Right renal pelvis (tissue), 4 donors: ENCODE measurements at places on chromosomes 3 and 15.

- no peak for DNase-seq
Observed at GRCh38 chr3:100496711-100497261, 4.4 kb downstream of the TMEM45A start.

- DNase-seq = peak; percentile 87
Observed at GRCh38 chr3:119702530-119703527, at the start of gene CFAP91. Gene CFAP91 (plus strand): TSS chr3:119703022. CDS start chr3:119703099, 77 bp downstream.

DNA sequence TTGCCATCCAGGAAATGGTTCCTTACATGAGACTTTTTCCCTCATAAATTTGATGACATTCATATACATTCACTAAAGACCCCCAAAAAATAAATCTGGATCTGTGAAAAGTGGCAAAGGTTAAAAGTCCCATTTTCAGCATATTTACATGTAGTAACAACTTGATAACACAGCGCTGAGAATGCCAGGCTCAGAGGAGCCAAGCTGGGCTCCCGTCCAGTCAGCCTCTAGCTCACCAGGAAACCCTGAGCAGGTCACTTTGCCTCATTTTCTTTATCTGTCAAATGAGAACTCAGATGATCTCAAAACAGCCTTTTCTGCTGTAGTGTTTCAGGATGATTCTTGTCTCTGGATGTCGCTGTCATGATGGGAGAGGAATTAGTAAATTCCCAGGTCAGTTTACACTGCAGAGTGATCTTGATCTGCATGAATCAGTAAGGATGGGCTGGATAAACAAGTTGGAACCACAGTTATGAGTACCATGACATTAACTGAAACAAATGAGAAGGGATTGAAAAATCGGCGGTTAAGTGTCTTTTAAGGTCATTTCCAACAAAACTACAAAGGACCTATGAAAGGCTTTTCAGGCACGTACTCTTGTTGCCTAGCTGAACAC lies 82.8 kb downstream of the PPARG start:
- DNase-seq = no peak

GRCh38 chr3:61157414-61157813 lies 93.8 kb downstream of the FHIT start:
- DNase-seq = no peak

- DNase-seq = no peak
Observed at GRCh38 chr3:156702367-156702766, 28.0 kb downstream of the TIPARP start.

DNA sequence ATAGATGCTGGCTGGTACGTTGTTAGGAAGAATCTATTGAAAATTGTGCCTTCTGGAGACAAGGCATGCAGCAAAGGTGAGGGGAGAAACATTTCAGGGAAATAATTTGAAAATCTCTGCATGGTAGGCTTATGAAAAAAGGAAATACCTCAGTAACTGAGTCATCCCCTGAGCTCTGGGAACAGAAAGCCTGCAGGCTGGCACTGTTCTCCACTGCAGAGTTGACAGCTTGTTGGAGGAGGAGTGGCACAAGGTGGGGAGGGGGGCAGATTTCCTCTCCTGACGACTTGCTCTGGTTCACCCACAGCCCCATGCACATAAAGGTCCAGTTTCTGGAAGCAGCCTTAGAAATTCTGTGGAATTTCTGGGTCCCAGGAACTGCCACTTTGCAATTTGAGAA lies 179.4 kb downstream of the ABHD5 start:
- no peak for DNase-seq

- no peak for DNase-seq
Observed at GRCh38 chr3:78822726-78823125, 945.1 kb downstream of the ROBO1 start.

- no peak for DNase-seq
Observed at GRCh38 chr15:66866656-66867055, 164.6 kb downstream of the SMAD6 start.

DNA sequence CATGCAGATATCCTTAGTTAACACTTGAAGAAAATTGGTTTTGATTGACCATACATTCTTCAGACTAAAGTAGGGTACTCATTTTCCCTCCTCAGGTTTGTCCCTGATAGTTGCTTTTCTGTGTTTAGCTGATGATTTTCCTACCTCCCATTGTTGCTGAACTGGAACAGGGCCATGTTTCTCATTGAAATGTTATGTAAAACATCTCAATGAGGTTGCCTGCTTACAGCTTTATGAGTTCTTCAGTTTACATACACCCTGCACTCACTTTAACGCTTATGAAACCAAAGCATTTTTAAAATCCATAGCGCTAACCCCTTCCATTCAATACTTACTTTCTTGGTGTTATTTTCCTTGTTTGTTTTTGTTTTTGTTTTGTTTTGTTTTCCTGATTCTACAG lies 61.9 kb downstream of the HMG20A start:
- DNase-seq = no peak

- DNase-seq = no peak
Observed at GRCh38 chr3:120160050-120160449, 65.8 kb upstream of the GSK3B start.

DNA sequence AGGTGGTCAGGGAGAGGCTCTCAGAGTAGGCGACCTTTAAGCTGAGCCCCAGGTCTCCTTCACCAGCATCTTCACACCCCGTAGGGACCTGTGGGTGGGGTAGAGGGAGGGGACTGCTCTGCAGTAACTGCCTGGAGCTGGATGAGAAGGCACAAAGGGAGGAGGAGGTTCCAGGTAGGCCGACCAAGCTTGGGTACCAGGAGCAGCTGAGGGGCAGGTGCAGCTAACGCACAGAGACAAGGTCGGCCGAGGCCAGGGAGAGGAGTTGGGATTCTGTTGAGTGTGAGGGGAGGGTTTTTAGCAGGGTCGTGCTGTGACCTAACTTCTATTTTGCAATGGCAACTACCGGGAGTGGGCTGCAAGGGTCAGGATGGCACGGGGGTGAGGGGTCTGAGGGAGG lies 5.9 kb upstream of the GRIP2 start:
- DNase-seq = no peak

DNA sequence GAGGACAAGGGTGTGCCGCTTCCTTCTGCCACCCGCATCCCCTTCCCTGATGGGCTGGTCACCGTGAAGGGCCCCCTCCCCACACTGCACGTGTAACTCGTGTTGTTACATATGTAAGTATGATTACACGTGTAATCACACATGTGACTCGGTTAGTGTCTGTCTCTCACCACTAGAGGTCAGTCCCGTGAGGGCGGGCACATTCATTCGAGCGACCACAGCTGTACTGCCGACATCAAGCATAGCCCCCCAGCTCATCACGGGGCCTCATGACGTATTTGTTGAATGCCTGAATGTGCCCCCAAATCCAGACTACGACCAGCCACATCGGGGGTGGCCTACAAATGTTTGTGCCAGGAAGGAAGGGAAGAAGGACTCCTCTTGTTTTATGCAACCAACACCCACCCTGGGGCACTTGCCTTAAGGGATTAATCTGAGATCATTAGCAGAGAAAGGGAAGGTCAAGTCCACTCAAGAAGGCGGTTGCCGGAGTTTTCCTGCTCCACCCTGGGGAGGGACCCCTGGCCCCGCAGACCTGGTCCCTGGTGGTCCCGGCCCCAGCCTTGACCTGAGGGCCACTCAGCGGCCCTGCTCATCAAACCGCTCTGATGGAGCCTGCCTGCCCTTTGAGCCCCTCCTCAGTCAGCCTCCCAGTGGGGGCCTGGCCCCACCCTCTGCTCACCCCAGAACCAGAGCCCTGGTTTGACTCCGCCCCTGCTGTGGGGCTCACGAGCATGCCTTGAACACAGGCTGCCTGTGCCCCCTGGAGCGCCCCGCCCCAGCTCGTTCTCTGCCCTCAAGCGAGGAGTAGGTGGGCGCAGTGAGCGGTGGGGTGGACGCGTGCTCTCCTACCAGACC lies 52.8 kb downstream of the RGMA start:
- DNase-seq = peak; percentile 30

DNA sequence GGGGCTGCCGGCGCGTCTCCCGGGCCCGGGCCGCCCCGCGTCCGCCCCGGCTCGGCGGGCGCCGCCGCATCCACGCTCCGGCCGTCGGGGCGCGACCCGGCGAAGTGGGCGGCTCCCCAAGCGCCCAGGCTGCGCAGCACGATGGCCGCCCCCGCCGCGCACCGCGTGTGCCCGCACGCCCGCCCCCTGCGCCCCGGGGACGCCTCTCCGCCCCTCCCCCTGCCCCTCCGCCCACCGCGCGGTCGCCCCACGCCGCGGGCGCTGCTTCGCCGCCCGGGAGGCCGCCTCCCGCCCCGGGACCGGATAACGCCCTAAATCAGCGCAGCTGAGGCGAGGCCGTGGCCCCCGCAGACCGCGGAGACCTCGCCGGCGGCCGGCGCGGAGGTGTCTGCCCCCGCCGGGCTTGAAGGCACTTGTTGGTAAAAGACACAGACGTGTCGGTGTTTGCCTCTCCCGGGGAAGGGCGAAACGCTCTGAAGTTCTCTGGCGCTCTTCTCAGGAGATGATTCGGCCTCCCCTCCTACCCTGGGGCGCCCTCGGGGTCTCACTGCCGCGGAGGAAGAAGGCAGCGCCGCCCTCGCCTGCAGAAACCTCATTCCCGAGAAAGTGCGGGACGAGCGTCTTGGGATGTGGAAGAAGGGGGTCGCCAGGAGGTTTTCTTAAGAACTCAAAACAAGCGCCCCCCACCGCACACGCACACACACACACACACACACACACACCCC lies at the start of gene BNC1:
Gene BNC1, minus strand, starts transcription at position 106 of the 725 bp plus-strand sequence. Its CDS starts 36 bp downstream, at position 70.
- no peak for DNase-seq

DNA sequence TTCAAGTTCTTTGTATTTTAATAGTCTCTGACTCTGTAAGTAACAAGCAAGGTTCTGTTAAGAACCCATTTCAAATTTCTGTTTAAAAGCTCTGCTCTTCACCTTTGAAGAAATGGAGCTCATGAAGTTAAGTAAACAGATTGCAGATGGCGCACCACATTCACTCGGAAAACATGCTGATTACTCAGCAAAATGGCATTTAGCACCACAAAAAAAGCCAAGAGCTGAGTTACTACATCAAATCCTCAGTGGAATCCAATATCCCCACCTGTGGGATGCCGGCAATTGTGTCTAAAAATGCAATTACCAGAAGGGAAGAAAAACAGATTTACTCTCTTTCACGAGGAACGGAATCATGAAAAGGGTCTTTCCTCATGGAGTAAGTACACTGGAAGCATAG lies 758.0 kb downstream of the NTRK3 start:
- no peak for DNase-seq

- DNase-seq = no peak
Observed at GRCh38 chr3:39190281-39191025, 1.9 kb downstream of the XIRP1 start.

GRCh38 chr3:160115387-160115786 lies 109.8 kb upstream of the C3orf80 start:
- no peak for DNase-seq

GRCh38 chr3:36643192-36643591 lies 121.2 kb downstream of the DCLK3 start:
- no peak for DNase-seq

- no peak for DNase-seq
Observed at GRCh38 chr3:104596054-104596453, 770.7 kb upstream of the ALCAM start.

- DNase-seq = no peak
Observed at GRCh38 chr3:125266971-125267370, 54.4 kb upstream of the SLC12A8 start.

GRCh38 chr3:15685927-15686326 lies 84.4 kb downstream of the BTD start:
- no peak for DNase-seq

- DNase-seq = no peak
Observed at GRCh38 chr15:27628486-27628885, 470.6 kb downstream of the OCA2 start.
